Peyer's patch (tissue), 4 donors: ENCODE measurements at places on chromosomes 12 and 14.

GRCh38 chr14:86450085-86450484, 920.1 kb downstream of the FLRT2 start:
- no peak for DNase-seq

DNA sequence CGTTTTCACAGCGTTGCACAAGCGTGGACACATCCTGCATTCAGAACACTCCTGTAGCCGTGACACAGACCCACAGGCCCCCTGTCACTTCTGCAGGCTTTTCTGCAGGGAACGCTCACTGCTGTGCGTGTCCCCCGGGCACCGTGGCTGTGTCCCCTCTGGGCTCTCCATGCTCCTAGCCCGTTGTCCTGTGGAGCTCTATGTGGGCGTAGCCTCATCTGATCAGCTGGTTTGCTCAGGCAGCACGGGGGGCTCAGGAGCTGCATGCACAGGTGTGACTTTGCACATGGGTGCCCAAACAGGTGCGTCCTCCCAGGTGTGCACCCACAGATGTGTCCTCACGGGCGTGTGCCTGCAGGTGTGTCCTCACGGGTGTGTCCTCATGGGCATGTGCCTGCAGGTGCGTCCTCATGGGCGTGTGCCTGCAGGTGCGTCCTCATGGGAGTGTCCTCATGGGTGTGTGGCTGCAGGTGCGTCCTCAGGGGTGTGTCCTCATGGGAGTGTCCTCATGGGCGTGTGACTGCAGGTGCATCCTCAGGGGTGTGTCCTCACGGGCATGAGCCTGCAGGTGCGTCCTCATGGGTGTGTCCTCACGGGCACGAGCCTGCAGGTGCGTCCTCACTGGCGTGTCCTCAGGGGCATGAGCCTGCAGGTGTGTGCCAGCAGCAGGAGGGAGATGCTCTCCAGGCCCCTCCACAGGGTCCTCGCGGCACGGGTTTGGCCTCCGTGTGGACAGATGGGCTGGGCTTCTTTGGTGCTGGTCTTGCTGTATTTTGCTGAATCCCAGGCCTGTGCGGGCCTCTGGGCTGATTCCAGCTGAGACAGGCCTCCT, 17.5 kb downstream of the MTA1 start:
- DNase-seq: no peak

DNA sequence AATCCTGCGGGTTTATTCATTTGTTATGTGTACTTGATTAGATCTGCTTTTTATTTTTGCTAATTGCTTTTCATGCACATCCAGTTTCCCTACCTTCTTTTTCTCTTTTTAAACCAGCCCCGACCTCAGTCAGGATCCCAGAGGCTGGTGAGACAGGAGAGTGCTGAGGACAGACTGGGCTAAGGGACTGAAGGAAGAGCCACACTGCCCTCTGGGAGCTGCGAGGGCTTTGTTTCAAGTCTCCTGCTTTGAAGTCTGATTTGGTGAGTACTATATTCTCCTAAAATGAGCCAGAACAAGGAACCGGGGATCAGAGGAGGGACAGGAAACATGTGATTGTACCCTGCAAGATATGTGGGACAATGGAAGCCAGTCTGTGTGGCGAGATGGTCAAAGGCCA, 23.9 kb downstream of the PRICKLE1 start:
- no peak for DNase-seq

DNA sequence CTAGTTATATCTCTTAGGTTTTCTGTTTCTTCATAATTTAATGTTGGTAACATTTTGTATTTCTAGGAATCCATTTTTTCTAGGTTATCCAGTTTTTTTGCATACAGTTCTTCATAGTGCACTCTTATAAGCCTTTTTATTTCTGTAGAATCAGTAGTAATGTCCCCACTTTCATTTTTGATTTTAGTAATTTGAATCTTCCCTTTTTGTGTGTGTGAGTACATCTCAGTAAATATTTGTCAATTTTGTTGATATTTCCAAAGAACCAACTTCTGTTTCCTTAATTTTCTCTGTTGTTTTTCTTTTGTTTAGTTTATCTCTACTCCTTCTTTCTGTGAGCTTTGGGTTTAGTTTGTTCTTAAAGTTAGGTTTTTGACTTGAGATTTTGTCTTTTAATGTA, 507.3 kb upstream of the RGS6 start:
- DNase-seq: no peak

DNA sequence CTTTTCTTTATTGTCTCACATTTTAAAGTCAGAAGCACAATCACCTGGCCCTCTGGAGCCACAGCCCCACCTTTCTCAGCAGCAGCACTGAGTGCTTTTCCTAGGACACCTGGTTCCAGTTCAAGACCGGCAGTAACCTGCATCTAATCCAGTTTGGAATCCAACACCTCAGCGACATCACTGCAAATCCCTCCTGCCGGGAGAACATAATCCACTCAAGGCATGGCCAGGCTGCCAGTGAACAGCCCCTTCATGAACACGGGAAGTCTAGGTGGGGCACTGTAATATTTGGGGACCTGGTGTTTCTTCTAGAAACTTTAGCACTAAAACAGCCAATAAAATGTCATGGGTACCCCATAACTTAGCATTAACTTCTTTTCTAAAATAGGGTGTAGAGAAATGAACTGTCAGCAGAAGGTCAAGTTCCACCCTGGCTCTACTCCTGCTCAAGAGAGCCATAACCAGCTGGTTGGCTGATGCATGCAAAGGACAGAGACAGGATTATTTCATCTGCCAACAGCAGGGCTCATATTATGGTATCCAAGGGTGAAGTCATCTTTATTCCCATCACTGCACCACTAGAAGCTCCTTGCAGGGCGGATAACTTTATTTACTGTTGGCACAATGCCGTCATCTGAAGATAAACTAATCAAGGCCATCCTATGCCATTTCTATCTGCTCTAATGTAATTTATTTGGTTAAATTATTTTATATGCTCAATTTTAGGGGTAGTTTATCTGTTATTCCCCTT, 76.7 kb downstream of the TTC7B start:
- DNase-seq: no peak

DNA sequence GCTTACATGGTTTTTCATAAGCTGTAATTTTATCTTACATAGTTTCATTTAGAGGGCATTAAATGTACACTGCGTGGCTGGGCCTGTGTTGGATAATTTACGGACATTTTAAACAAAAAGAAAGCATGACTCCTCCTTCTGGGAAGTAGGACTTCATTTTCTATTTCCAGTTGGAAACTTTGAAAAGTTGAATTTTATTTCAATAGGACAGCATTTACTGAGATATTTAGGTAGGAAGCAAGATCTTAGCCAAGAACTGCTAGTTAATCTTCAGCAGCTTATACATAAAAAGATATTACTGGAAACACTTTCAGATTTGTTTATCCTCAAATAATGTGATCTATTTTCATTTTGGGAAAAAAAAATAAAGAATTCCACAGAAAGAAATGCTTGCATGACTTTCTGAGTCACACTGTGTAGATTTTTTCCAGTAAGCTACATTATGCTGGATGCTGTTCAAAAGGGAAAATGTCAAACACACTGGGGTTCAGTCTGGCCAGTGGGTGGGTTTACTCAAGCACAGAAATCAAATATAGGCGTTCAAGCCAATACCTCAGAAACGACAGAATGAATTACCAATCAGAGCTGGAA, 239.4 kb upstream of the KRR1 start:
- no peak for DNase-seq

DNA sequence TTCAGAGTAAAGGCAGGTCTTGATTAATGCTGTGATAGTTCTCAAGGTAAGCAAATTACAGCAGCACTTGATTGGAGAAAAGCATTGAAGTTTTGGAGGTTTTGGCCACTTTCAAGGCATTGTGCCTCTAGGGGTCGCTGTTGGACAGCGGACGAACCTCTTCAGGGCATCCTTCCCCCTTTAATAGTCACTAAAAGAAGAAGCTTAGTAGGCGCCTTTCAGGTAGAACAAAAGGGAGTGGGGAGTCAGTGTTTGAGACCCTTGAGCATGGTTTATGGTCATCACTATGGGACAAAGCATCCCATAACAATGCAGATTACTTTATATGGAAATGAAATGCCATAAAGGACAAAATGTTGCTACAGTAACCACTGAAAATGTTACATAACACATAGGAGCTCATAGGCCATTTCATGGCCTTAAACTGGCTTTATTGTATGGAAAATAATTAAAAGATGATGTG, 199.5 kb upstream of the DCN start:
- peak; percentile 96 for DNase-seq

DNA sequence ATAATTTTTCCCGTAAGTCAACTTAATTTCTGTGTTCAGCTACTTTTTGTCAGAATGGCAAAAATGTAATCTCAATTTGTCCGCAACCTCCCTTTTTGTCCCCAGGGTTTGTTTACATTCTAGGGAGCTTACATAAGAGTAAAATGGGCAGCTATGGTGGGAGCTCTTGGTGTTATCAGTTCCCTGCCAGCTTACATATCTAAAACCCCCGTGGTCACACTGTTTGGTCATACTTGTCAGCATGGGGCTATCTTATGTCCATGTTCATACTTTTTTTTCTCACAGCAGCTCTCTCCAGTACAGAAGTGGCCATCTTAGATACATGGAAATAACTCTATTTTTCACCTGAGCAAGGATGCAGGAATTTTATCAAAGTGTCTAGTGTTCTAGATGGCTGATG, 16.7 kb downstream of the SLCO1C1 start:
- DNase-seq: no peak

DNA sequence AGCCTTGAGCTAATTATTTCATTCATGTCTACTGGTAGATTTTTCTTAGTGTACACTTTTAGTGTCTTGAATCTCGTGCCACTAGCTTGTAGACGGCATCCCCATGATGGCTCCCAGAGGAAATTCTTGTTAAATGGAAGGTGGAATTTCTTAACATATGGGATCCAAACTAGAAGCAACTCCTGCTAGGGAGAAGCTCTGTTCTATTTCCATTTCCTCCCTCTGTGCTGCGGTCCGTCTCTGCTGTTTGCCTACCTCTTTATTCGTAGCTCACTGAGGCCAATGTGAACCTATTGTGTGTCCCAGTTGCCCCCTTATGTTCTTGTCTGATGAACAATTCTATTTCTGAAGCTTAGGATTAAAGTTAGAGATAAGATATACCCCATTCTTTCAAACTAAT, 588 bp downstream of the PIK3C2G start:
- no peak for DNase-seq

- DNase-seq: no peak
Measured at GRCh38 chr14:104435147-104436046, 144.2 kb upstream of the C14orf180 start.

GRCh38 chr12:24780697-24781368, 168.1 kb downstream of the BCAT1 start:
- no peak for DNase-seq

DNA sequence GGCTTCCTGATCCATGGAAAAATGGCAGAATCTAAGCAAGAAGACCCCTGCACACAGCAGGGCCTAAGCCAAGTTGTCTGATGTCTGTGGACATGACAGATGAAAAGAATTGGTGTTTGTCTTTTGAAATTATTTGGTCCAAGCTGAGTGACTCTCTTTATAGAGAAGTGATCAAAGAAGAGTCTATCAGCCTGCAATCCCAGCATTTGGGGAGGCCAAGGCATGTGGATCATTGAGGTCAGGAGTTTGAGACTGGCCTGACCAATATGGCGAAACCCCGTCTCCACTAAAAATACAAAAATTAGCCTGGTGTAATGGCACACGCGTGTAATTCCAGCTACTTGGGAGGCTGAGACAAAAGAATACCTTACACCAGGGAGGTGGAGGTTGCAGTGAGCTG, 64.8 kb upstream of the TUNAR start:
- no peak for DNase-seq

GRCh38 chr12:89461190-89461589, 63.4 kb downstream of the GALNT4 start:
- DNase-seq: no peak

- no peak for DNase-seq
Measured at GRCh38 chr14:25828562-25828961, 769.3 kb downstream of the NOVA1 start.

GRCh38 chr12:24754690-24755638, 193.9 kb downstream of the BCAT1 start:
- DNase-seq: no peak

GRCh38 chr12:112820796-112821195, 29.2 kb downstream of the RPH3A start:
- no peak for DNase-seq

GRCh38 chr12:104138797-104139152, 765 bp upstream of the NFYB start:
- DNase-seq: no peak
